GM12865 (cell line): ENCODE measurements at places on chromosomes 7 and 10.

- DNase-seq = no peak
Observed at GRCh38 chr7:25843467-25843866, 308.5 kb upstream of the NFE2L3 start.

DNA sequence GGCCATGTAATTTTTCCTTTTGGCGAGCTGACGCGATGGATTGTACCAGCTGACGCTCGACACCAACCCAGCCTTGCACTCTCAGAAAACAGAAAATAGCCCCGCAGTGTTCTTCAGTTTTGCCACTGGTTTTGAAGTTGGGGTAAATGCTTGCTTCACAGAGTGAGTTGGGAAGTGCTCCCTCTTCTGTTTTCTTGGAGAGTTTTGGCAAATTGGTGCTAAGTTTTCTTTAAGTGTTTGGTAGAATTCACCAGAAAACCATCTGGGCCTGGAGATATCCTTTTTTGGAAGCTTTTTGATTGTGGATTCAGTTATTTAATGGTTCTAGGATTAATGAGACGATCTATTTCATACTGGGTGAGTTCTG, 252.8 kb downstream of the ELFN1 start:
- no peak for DNase-seq

DNA sequence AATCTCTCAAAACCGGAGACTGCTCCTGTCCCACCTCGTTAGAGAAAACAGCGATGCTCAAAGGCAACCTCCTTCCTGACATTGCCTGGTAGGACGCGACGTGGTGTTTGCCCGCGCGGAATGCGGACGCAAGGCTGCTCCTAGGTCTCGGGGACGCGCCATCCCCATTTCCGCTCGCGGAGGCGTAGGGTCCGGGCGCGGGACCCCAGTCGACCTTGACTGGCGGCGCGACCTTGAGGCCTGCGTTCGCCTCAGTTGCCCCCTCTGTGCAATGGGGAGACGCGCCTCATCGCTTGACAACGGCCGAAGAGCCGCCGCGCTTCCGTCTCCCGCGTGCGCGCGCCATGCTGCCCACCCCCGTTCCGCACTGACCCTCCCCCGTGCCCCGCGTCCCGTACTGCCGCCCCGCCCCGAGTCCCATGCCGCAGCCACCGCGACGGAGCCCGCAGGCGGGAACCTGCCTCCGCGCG, 412 bp upstream of the PPIA start:
- DNase-seq = no peak

DNA sequence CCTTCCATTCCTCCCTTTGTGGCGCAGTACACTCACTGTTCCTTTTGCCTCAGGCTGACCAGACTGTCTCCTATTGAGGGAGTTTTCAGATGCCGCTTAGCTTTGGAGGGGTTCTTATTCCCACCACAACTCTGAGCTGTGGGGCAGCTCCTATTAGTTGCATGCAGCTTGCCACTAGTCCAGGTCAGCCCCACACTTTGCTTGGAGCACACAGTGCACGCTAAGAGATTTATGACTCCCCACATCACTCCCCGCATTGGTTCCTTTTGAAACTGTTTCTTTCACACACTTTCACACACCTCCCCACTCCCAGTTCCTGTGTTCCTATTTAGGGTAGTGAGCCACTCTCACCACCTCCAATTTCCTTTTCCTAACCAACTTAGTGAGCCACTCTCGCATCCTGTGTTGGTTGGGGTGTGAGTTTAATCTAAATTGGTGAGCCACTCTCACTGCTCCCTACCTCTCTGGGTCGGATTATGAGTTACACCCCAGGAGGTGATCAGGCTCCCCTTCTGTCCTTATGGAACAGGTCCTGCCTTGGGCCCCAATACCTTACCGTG, 10.4 kb upstream of the ZNF485 start:
- DNase-seq = peak; percentile 77

- DNase-seq = no peak
Observed at GRCh38 chr7:29815181-29816105, 9.1 kb downstream of the WIPF3 start.

GRCh38 chr7:127571741-127572505, 13.5 kb downstream of the GCC1 start:
- no peak for DNase-seq

DNA sequence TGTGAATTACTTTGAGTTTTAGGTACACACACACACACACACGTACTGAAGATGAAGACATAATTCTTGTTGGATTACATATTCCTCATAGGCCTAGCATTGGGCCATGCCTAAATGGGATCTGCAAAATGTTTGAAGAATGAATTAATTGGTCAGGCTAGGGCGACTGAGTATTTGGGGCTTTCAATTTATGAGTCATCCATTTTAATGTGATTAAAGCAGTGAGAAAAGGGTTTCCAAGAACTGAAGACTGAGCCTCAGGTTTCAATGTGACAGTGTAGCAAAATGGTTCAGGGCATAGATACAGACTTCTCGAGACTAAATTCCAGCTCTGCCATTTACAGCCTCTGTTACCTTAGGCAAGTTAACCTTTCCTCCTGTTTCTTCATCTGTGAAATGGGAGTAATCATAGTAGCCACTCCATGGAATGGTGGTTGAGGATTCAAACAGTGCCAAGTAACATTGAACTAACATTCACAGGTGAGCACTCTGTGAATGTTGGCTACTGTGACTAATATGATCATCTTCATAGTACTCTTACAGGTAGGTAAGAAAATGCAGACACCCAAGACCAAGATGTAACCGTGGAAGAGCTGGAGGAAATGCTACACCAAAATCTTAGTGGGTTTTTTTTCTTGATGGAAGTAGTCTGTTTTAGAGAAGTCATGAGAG, 7.6 kb downstream of the BPGM start:
- DNase-seq = no peak

- peak; percentile 51 for DNase-seq
Observed at GRCh38 chr10:80187465-80188409, 17.6 kb downstream of the ANXA11 start.

DNA sequence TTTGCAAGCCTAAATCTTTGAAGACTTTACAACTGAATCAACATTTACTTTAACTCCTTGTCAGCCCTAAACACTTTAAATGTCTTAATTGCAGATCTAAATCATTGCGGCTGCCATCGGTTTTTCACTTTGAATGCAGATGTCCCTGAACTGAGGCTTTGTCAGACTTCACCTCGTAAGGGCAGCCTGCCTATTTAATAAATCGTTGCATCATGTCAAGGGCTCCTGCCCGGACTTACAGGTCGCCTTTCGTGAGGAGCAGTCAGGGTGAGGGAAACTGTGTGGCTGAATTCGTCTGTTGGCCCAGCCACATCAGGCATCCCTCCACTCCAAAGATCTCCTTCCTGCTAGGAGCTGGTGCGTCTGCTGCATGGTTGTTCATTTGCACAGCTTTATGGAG, 368.2 kb upstream of the NPVF start:
- no peak for DNase-seq

- DNase-seq = no peak
Observed at GRCh38 chr7:26439521-26440232, 148.0 kb downstream of the SNX10 start.

GRCh38 chr7:121083138-121083789, 94.8 kb downstream of the CPED1 start:
- no peak for DNase-seq

DNA sequence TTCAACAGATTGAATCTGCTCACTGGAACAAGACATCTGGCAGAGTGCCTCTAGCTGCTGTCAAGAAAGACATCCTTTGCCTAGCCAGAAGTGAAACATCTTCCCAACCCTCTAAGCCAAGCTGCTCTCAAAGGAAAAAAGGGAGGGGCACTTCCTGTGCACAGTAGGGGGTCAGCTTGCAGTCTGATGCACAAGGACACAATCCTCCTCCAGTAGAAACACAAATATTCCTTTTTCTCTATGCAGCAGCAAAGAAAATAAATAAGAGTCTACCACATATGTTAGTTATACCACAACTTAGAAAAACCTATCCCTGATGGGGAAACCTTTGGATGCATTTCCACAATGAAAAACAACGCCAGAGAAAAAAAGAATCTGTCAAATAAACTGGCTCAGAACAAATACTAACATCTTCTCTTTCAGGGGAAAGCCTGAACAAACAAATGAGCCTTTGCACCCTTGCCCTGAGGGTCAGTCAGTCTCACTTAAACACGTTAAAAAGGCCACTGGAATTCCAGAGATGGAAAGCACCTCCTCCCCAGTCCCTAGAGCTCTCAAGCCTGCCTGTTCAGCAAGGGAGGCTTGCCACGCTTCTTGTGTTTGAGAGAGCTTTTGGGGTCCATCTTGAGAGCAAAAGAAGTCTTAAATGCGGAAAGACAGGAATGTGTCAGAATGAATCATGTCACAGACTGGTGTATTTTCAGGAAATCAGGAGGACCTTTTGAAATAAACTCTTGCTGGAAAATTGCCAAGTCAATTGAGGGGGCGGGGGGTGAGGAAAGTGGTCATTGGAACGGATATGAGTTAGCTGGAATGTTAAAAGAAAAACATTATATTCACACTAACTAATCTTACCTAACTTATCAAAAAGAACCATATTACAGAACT, 7.5 kb downstream of the LAMB1 start:
- DNase-seq = no peak

DNA sequence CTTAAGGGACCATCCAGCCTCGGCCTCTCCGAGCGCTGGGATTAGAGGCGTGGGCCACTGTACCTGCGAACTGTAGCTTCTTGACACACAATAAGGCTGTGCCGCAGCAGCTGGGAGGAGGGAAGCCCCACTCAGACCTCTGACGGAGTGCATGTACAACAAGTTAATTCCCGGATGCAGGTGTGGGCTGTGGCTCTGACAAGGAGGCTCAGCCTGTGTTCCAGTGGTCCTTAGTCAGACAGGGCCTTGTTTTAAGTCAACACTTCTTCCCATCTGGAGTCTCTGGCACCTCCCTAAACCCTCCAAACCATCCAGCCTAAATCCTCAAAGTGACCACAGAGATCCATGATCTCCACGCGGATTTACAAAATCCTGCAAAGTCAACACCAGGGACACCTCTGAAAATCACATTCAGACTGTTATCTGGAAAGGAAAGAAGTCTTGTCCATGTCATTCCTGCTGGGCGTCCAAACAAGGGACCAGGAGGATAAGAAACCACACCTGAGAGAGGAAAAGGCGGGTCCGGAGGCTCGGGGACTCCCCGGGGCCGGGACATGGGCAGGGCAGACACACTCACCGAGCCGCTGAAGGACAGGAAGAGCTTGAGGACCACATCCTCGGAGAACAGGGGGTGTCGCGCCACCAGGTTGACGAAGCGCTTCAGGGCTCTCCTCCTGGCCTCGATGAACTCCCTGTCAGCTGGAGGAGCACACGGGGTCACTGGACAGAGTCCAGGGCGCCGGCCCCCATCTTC, 29.4 kb downstream of the NUDT1 start:
- DNase-seq = no peak

DNA sequence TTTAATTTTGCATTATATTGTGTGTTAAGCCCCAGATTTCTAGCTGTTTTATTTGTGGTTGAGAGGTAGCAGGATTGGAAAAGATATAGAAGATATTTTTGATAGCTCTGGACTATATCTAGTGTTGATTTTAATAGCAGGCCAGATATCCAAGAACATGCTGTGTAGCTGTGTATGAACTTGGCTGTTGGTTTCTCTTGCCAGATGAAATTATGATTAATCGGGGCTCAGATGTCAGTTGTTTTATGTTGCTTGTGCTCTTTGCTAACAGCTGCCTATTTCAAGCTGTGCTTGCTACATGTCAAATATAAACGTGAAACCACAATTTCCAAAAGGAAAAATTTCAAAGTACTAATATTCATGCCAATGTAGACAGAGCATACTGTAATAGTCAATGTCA, 141.1 kb downstream of the GRM3 start:
- DNase-seq = no peak
